ENCODE measurements at places on chromosomes 5 and 9. TPM values are rescaled to one million over a fixed set of nuclear protein-coding genes. Genes with fewer than 3 reads are reported as not detected.

The ITK gene
- polyA plus RNA-seq, result not detected

The GRM6 gene
- not detected for polyA plus RNA-seq

The SLC46A2 gene
- polyA plus RNA-seq, result not detected

The TRIM36 gene
- 0.42 TPM for polyA plus RNA-seq

The DIPK1B gene
- 24.5 TPM for polyA plus RNA-seq

The BAG1 gene
- polyA plus RNA-seq, result 49.9 TPM

The OTP gene
- not detected for polyA plus RNA-seq

The TEK gene
- 0.03 TPM for polyA plus RNA-seq

The ANKRD18B gene
- polyA plus RNA-seq, result 2.7 TPM

The MCTP1 gene
- 0.62 TPM for polyA plus RNA-seq

The LIX1 gene
- polyA plus RNA-seq, result 0.02 TPM

The SLC1A3 gene
- polyA plus RNA-seq, result not detected

The SPATA31D4 gene
- polyA plus RNA-seq, result not detected

The CRHBP gene
- polyA plus RNA-seq, result not detected

The MEIKIN gene
- polyA plus RNA-seq, result not detected

The WWC1 gene
- polyA plus RNA-seq, result 15.2 TPM

The NIM1K gene
- 0.16 TPM for polyA plus RNA-seq

The MSX2 gene
- polyA plus RNA-seq, result 5.1 TPM

The PPP3R2 gene
- not detected for polyA plus RNA-seq

The IL4 gene
- polyA plus RNA-seq, result not detected

The PCDHGC5 gene
- 1.9 TPM for polyA plus RNA-seq

The ABLIM3 gene
- polyA plus RNA-seq, result 5.9 TPM

The RETREG1 gene
- 0.43 TPM for polyA plus RNA-seq

The UGT3A2 gene
- polyA plus RNA-seq, result not detected

The MYORG gene
- 1.1 TPM for polyA plus RNA-seq

The ZBED3 gene
- 5.8 TPM for polyA plus RNA-seq

The TBC1D13 gene
- polyA plus RNA-seq, result 19.7 TPM

The ADAMTSL2 gene
- 0.31 TPM for polyA plus RNA-seq

The SLC6A7 gene
- not detected for polyA plus RNA-seq

The AMBP gene
- 0.18 TPM for polyA plus RNA-seq

The SPATA31A3 gene
- not detected for polyA plus RNA-seq

The EFNA5 gene
- polyA plus RNA-seq, result 0.81 TPM

The KLF9 gene
- polyA plus RNA-seq, result 6.9 TPM

The NEUROG1 gene
- not detected for polyA plus RNA-seq

The TLX3 gene
- polyA plus RNA-seq, result 4.7 TPM

The PCAT7 gene
- polyA plus RNA-seq, result 0.03 TPM

The TTC23L gene
- 0.54 TPM for polyA plus RNA-seq

The MRPS27 gene
- polyA plus RNA-seq, result 48.2 TPM

The LRRC14B gene
- polyA plus RNA-seq, result not detected

The LRRC26 gene
- not detected for polyA plus RNA-seq

The TMEM174 gene
- polyA plus RNA-seq, result not detected

The CCL27 gene
- 0.10 TPM for polyA plus RNA-seq

The PRR16 gene
- polyA plus RNA-seq, result 26.7 TPM

The TXNDC8 gene
- not detected for polyA plus RNA-seq

The CYSRT1 gene
- 2.2 TPM for polyA plus RNA-seq

The LCN15 gene
- polyA plus RNA-seq, result not detected

The STKLD1 gene
- 2.5 TPM for polyA plus RNA-seq

The CCIN gene
- 0.54 TPM for polyA plus RNA-seq

The ZNF883 gene
- polyA plus RNA-seq, result 2.3 TPM

The SYNPO gene
- polyA plus RNA-seq, result 5.1 TPM

All from SK-N-SH (cell line).